ENCODE measurements at places on chromosomes 1 and 21.

- no peak for DNase-seq
These were observed 233.3 kb downstream of the SETD4 start for GRCh38 chr21:35827004-35827403.

DNA sequence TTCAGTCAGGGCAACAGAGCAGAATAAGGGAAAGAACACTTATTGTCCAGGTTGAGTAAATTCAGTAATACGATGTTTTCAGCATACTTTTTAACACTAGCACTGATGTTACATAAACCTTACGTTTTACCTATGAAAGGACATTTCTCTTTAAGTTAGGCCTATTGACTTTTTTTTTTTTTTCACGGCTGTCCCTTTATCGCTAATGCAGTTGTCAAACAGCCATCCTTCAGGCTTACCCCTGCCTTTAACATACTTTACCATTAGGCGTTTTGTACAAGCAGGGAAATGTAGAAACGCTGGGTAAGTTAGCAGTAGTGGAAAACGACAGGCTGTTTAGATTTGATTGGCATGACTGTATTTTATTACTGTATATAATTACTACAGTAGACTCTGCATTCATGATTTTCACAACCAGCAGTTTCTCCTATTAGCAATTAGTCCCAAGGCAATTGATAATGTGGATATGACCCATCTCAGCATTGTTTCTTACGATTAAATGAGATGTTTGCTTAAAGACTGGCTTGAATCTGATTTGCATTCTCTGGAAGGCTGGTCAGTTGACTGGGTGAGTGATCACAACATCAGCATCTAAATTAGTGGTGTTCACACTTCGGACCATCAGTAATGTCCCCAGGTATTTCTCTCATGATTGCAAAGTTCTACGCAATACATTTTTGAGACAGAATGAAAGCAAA, 109.9 kb upstream of the LBR start:
- no peak for DNase-seq

GRCh38 chr21:22200378-22201092, 1202.3 kb downstream of the NCAM2 start:
- DNase-seq: no peak

DNA sequence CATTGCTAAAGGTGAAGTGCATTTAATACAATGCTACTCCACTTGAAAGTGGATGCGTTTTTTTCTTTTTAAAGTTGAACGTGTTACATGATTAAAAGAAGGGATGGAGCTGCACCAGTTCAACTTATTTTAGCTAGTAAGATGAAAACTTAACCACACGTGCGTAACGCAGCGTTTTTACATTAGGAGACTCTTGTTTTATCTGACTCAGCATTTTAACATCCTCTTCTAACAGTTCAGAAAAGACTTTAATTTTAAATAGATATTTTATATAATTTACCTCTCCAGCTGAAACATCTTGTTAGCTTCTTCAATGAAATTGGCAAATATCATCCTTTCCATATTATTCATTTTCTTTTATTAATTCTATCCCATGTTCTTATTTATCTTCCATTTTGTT, 33.4 kb downstream of the EXO1 start:
- no peak for DNase-seq

DNA sequence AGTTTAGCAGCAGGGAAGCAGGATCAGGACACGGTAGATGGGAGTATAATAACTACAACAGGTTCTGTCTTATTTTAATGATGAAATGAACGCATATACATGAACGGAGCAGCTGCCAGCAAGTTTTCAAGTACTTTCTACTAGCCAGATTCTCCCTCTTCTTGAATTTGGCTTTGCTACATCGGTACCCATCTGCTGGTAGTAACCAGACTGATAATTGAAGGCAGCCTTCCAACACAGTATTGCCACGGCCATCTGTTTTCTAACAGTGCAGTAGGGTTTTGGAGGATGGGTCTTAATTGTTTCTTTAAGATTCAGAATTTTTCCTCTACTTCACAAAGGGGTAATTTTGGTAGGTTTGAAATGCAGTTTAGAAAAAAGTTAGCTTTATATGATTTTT, 33.4 kb downstream of the CENPF start:
- no peak for DNase-seq

- no peak for DNase-seq
These were observed 18.1 kb downstream of the BACH1 start for GRCh38 chr21:29316806-29317205.

DNA sequence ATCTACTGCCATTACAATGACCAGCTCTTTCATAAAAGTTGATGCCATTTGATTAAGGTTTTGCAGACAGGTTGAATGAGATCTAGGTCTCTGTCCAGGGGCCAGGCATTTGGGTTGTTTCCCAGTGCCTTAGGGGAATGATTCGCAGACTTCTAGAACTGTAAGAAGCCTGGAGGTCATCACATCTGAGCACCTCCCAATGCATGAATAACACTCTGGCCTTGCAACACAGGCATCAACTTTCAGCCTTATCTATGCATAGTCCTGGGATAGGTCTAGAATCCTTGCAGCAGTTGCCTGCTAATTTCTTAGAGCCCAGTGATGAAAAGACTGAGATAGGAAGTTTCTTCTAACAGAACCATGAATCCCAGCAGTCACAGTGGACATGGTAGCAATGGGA, 44.8 kb upstream of the KCND3 start:
- DNase-seq: no peak
